Thyroid gland (tissue), 4 donors: ENCODE measurements at places on chromosomes 2 and 18. TPM values are rescaled to one million over a fixed set of nuclear protein-coding genes. Genes with fewer than 3 reads are reported as not detected.

Gene SAP130
- 10.3 TPM for total RNA-seq

Gene REG3G
- not detected for total RNA-seq

Gene FOXI3
- total RNA-seq, result not detected

Gene IKZF2
- 47.2 TPM for total RNA-seq

GRCh38 chr2:157497638-157498314 lies 53.9 kb upstream of the CYTIP start:
- no peak for DNase-seq

GRCh38 chr2:28063492-28063962 lies 173.0 kb downstream of the BABAM2 start:
- DNase-seq, result no peak

DNA sequence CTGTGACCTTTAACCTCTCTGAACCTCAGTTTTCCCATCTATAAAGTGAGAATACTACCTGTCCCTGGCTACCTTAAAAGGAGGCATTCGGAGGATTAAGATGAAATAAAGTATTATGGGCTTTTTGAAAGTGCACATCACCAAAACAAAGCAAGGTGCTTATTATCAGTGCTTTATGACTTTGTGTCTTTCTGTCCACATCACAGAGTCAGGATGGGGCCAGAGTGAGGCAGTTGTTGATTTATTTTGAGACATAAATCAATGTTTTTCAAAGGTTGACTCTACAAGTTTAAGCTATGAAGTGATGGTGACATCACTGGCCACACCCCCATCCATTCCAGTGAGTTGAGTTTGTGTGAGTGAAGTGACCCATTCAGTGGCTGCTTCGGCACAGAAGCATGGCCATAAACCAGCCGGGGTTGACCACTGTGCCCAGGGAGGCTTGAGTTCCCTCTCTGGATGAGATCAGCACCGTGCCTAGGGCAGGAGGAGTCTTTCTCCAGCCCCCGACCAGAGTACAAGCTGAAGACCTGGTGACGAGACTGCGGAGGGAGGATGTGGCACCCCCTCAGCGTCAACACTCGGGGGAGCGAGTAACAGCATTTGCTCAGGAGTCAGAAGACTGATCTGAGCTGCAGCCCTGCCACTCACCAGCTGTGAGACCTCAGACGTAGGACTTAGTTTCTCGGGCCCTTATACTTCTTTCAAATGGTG lies 89.0 kb upstream of the PPP1CB start:
- DNase-seq, result peak; percentile 78

DNA sequence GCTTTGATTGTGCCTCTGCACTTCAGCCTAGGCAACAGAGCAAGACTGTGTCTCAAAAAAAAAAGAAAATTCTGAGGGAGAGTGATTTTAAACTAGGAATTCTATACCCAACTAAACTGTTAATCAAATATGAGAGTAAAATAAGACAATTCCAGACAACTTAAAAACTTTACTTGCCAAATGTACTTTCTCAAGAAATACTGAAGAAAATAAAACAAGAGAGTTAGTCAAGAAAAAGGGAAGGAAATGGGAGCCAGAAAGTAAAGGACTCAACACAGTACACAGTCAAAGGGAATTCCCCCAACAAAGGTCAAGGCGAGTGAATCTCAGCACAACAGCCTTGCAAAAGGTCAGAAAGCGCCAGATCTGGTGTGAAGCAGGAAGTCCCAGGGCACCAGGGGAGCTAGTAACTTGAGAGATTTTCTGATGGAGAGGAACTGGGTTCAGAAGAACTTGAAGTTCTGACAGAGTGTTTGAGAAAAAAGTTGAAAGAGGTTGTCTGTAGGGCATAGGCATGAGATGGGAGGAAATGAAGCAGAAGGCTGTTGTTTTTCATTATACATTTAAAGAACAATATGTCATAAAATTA lies 22.6 kb upstream of the TBC1D8 start:
- DNase-seq, result no peak

GRCh38 chr2:126846241-126846640 lies 52.4 kb upstream of the TEX51 start:
- no peak for DNase-seq

DNA sequence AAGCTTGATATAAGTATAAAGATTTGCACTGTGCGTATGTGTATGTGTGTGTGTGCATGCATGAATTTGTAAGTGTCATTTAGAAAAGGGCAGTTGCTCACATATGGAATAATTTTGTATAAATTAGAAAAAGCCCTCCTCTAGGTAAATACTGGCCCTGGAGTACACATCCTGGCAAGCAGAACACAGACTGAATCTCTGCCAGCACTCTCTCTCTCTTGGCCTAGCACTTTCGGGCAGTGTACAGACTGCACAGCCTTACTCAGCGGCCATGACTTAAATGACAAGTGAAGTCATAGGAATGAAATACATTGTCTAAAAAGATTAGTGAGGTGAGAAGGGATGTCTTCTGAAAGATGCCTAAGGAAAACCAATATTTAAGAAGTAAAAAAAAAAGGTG lies 214.1 kb downstream of the RDH14 start:
- DNase-seq, result peak; percentile 54

- no peak for DNase-seq
Measured at GRCh38 chr2:220212296-220213080, 585.1 kb downstream of the SLC4A3 start.

DNA sequence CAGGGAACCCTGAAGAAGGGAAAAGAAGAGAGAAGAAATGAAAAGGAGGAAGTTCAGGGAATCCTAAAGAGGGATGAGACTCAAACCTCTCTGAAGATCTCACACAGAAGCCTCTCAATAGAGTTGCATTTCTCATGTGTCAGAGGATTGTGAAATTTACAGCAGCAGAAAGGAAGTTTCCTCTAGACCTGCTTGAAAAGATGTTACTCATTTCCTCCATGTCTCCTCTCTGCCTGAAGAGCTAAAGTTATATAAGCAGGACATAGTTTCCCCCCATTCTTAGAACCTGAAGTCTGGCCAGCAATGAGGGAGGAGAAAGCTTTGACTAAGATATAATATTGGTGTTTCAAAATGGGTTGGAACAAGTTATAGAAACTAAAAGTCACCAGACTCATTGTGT lies 1155.6 kb downstream of the LRP1B start:
- no peak for DNase-seq

DNA sequence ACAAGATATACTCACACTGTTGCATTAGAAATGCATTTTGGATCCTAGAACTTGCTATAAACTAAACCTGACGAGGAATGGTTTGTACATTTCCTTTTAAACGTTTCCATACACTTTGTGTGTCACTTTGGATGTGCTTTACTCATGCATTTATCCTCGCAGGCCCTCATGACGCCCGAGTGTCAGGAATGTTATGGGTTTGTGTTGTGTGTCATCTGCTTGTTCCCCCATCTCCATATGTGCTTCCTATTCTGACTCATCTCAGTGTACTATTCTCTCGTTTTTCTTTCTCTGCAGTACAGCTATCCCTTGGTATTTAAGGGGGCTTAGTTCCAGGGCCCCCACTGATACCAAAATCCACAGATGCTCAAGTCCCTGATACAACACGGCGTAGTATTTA lies 121.5 kb upstream of the RASGRP3 start:
- DNase-seq, result no peak

GRCh38 chr2:144479659-144480058 lies 40.3 kb downstream of the ZEB2 start:
- no peak for DNase-seq

DNA sequence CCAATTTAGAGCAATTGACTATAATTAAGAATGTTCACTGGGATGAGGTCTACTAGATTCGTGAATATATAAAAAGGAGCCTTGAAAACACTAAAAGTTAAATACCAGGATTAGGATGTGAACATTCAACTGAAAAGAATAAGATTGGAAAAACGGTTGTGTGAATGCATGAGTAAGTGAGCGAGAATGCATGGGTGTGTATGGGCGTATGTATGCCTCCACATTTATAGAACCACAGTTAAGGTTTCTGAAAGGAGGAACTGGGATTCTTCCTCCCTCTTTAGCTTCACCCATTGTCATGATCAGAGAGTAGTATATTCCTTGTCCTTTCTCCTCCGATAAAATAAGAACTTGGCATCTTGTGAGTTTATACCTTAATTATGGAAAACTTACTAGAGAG lies 151.1 kb upstream of the UBE2E3 start:
- no peak for DNase-seq

DNA sequence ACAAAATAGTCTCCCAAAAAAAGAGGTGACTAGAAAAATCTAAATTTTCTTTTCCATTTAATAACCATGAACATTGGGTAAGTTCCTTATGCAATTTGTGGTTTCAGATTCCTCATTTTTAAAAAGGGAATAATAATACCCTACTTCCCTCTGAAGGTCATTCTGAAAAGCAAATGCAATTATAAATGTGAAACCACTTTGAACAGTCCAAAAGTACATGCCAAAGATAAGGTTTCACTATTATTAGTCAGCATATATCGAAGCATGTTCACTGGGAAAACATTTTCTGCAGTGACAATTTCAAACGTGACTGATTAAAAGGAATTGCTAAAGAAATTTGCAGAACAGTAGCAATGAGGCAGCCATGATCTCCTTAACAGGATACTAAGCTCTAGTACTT lies 100.1 kb upstream of the RNF152 start:
- DNase-seq, result no peak

DNA sequence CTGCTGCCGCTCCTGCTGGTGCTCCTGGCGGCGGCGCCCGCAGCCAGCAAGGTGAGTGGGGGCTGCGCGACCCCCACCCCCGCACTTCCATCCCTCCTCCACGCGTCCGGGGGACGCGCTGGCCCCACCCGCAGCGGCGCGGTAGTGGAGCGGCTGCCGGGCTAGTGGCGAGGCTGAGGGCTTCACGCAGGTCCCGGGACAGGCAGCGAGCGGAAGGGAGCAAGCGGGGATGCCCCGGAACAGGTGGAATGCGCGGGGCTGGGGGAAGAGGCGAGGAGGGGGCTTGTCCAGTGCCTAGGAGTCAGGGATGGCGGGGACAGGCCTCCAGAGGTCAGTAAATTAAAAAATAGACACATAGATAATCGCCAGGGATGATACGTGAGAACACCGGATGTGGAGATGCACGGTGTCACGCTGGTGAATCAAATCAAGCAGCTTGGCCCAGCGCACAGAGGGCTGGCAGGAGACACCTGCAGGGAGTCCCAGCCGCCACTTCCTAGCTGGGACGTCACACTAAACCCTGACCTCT lies 403 bp downstream of the COL4A3 start:
- DNase-seq, result peak; percentile 77

GRCh38 chr18:6279308-6279707 lies 135.4 kb downstream of the L3MBTL4 start:
- no peak for DNase-seq

GRCh38 chr2:212773808-212774339 lies 235.3 kb upstream of the ERBB4 start:
- DNase-seq, result no peak

DNA sequence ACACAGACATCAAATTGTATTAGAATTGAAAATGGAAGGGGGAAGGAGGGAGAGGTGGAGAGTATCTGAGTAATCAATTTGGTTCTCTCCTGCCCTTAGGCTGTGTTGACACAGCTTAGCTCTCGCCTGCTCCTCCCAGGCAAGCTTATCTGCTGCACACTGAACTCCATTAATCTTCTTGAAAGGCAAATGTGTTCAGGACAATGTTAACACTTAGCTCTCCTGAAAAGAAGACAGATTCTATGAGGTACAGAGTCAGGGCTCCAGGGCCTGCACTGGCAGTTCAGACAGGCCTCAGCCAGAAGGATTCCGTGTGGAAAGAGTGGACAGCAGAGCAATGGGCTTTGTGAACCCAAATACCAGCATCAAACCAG lies 430.0 kb upstream of the TNP1 start:
- no peak for DNase-seq

DNA sequence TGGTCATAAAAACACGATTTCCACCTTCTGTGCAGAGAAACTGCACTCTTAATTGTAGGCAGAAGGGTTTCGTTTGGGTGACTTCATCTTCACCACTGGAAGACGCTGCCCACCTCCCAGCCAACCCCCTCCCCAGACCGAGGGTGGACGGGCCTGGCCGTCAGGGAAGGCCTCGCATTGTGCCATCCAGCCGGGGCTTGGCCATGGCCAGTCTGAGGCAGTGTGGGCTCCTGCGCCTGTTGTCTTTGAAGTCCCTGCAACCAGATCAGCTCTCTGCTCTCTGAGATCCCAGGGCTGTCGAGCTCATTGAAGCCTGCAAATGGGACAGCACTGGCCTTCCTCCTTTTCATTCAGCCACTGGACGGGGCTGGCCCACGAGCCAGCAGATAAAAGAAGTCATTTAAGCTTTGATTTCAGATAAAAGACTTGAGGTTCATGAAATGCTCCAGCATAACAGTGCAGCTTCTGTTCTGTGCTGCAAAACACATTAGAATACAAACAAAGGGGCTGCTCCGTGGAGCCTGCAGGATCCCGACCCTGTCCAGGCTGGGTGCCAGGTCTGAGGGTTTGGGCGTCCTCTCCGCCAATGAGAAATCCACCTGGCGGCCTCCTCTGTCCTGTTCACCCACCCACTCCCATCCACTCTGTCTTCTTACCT lies 253.5 kb downstream of the LDLRAD4 start:
- DNase-seq, result no peak

- DNase-seq, result no peak
Measured at GRCh38 chr18:58370612-58371011, 258.3 kb downstream of the ALPK2 start.

DNA sequence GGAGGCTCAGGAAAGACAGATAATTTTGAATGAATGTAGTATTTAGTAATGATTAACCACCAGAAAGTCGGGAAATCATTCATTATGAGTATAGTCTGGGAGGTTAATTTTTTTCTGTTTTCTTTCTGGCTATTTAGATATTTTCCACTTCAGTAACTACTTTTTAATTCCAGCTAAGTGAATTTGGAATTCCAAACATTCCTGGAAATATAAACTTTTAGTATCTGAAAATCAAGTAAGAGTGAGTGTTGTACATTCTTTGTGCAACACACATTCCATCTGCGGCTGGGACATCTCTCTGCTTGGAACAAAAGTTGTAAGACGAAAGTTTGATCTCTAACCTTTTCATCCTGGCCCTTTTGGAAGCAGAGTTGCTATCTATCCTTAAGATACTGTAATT lies 275.7 kb upstream of the SPRED2 start:
- peak; percentile 26 for DNase-seq

- no peak for DNase-seq
Measured at GRCh38 chr2:144126302-144126701, 393.6 kb downstream of the ZEB2 start.

DNA sequence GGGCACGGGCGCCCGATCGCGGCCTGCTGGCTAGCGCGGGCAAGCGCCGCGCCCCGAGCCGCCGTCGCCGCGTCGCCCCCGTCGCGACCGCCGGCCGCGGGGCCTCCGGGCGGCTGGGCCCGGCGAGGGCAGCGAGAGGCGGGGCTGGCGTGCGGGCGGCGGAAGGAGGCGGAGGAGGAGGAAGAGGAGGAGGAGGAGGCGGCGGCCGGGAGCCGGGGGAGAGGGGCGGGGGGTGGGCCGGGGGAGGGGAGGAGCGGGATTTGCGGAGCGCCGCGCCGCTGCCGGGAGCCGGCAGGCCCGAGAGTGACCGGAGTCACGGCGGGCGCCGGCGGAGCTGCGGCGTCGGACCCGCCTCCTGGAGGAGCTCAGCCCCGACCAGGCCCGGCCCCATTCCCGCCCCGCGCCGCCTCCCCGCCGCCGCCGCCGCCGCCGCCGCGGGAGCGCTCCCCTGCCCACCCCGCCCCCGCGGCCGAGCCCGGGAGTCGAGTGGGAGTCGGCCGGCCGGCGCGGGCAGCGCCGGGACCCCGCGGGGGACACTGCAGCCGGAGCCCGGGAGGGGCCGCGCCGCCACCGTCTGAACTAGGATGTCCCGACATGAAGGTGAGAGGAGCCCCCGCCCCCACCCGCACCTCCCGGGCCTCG lies at the start of gene KCMF1:
Gene KCMF1 (plus strand): TSS at position 294 of the 642 bp plus-strand sequence. CDS start 291 bp downstream, at position 585.
- peak; percentile 75 for DNase-seq
